ENCODE measurements at places on chromosomes 12 and 14.

DNA sequence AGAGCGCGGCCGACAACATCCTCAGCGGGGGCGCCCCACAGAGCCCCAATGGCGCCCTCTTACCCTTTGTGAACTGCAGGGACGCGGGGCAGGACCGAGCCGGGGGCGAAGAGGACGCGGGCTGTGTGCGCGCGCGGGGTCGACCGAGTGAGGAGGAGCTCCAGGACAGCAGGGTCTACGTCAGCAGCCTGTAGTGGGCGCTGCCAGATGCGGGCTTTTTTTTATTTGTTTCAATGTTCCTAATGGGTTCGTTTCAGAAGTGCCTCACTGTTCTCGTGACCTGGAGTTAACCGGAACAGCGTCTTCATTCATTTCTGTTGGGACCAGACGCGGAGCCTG is 103.8 kb upstream of the FKBP4 start:
- DNase-seq, result peak; percentile 69

GRCh38 chr14:104221071-104221625 is 82.8 kb downstream of the KIF26A start:
- DNase-seq, result no peak

GRCh38 chr14:81231540-81231939 is 10.8 kb upstream of the GTF2A1 start:
- no peak for DNase-seq

- no peak for DNase-seq
These were observed 668 bp downstream of the MRPS35 start for GRCh38 chr12:27711317-27711682.

DNA sequence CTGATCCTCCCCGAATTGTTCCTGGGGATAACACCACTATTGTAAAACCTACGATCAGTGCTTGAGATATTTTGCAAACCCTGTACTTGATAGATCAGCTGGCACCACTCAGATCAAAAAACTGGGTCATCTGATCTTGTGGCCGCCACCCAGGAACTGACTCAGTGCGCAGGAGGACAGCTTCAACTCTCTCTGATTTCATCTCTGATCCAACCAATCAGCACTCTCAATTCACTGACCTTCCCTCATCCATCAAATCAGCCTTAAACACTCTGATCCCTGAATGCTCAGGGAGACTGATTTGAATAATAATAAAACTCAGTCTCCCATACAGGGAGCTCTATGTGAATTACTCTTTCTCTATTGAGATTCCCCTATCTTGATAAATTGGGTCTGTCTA is 4.2 kb upstream of the XPOT start:
- DNase-seq, result peak; percentile 40

DNA sequence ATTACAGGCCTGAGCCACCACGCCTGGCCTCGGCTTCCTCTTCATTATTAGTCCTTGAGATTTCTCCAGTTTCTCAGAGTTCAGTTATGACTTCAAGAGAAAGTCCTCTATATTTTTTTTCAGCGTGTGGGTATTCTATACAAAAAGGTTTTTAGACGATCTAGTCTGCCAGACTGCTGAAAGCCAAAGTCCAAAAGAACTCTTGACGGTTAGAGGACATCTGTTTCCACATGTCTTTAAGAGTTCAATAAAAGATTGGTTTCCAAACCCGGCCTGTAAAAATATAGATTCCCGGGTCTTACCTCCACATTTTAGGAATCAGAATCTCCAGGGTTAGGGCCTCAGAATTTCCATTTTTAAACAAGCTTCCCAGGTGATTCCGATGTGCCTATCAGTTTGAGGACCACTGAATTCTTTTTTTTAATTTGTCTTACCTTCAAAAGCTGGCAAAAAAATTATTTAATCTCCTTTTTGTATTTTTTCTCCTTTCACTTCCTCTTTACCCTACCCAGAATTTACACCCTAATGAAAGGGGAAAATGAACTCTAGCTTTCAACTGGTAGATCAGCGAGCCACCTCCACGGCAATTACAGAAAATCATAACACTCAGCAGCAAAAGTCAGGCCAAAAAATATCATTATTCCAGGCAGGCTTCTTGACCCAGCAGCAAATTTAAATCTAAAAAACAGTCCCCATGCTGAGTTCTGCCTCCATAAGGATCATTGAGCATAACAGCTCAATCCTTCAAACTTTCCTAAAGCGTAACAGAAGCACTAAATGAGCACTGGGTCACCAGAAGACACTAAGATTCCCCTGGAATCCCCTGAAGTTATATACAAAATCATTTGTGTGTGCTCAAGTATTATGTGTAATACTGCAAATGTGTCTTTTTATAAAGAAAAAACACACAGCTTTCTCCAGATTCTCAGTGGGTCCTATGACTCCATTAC is 8.7 kb downstream of the NT5DC3 start:
- DNase-seq, result no peak

DNA sequence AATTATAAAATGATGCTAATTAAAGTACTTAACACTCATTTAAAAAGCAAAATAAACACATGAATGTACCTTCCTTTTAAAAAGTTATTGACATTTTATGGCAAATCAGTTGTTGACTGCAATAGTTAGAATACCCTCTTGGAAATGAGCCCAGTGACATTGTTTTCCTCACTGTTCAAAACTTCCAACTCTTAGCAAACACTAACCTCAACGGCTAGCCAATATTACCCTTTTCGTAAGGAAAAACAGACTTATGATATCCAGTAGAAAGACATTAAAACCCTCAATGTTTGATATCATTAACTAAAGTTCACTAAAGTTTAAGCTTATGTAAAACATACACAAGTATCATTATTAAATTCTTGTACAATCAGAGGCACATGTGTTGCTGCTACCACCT is 83.6 kb downstream of the EPS8 start:
- no peak for DNase-seq

- DNase-seq, result no peak
These were observed 167.9 kb downstream of the PRKD1 start for GRCh38 chr14:29759521-29760340.

All from immature natural killer cell (primary cell).